ENCODE measurements at places on chromosomes 12 and 14. TPM values are rescaled to one million over a fixed set of nuclear protein-coding genes. Genes with fewer than 3 reads are reported as not detected.

The ART4 gene
- not detected for total RNA-seq

DNA sequence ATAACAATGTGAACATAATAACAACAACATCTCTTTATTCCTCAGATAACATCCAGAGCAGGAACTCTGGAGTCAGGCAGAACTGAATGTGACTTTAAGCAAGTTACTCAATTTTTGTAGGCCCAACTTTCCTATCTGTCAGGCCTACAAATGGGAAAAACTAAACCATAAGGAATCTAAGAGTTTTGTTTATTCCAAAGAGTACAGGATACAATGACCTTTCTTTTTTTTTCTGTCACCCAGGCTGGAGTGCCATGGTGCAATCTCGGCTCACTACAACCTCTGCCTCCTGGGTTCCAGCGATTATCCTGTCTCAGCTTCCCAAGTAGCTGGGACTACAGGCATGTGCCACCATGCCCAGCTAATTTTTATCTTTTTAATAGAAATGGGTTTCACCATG is 9.4 kb downstream of the LPCAT3 start:
- DNase-seq, result no peak

- DNase-seq, result no peak
Measured at GRCh38 chr14:102501751-102502315, 7.7 kb downstream of the ANKRD9 start.

- no peak for DNase-seq
Measured at GRCh38 chr12:32987512-32987911, 90.9 kb upstream of the PKP2 start.

GRCh38 chr12:61111218-61111617 is 1149.0 kb upstream of the USP15 start:
- no peak for DNase-seq

Measured in activated T-helper 2 cell treated with anti-CD3 and anti-CD28 coated beads, Interferon-gamma antibody, Interleukin-2, Interleukin-4, amounts not matched to agents 10 μg/mL and 5 μg/mL and 100 μg/mL, durations not matched to agents 14 hours and 24 hours and 36 hours (primary cell).